Stimulated activated CD4-positive, alpha-beta T cell treated with anti-CD3 and anti-CD28 coated beads, Interleukin-12 subunit alpha, Interleukin-12 subunit beta, amount 100 ng/mL, for 4 hours (primary cell): ENCODE measurements at places on chromosomes 3 and 15.

- DNase-seq: no peak
These were observed 680.6 kb downstream of the EPHA3 start for GRCh38 chr3:89787979-89788378.

DNA sequence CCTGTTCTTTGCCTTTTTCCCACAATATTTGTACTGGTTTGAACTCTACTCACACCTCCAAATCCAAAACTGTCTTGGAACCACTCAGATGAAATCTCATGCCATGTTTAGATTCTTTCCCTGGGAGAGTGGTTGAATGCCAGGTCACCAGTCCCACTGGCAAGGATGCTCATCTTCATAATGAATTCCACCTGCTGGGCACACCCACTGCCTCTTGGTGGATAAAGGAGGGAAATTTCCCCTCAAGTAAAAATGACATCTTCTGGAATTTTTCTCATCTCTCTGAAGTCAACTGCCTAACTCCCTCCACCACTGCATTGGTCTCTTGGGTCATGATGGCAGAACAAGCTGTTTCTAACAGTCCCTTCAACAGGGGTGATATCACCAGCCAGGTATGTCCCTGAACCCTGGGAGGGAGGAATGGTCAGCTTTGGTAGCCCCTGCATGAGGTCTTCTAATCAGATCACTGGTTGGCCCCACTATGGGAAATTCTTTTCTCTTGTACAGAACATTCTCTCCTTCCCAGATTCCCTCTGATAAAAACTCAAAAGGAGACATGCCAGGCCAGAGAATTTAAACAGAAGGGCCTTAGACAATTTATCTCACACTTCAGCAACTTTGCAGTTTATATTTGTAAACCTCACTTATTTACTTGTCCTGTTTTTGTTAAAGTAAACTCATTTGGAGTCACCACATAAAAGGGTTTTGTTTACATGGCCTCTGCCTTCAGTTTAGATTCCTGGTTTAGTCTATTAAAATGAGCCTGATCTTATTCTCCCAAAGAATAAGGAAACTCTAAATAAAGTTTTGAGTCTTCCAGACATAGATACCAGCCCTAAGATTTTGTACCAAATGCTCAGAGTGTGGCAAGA, 143.4 kb downstream of the WNT5A start:
- DNase-seq: no peak

DNA sequence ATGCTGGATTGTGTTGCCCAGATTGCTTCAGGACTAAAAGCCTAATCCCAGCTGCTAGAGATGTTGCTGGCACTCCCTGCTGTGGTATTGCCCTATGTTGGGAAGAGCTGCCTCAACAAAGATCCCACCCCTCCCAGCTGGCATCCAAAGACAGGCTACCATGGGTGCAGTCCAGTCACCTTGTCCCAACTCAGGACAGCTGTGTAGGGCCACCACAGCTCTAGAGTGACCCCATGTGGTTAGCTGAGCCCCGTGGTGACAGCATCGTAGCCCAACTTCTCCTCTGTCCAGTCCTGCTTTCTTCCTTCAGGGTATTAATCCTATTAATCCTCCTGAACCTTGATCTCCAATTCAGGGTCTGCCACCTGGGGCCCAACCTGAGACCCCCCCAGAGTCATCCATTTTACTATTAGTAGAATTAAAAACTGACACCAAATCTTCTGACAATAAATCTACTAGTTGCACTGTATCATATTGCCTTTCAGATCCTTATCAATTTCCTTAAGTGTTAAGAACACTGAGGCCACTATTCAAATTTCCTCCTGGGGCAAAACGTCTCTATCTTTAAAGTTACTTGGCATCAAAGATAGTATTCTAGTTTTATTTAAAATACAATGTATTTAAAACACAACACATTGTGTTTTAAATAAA, 83.5 kb downstream of the AQP9 start:
- DNase-seq: no peak

GRCh38 chr15:95887666-95888390, 442.7 kb upstream of the NR2F2 start:
- DNase-seq: no peak

DNA sequence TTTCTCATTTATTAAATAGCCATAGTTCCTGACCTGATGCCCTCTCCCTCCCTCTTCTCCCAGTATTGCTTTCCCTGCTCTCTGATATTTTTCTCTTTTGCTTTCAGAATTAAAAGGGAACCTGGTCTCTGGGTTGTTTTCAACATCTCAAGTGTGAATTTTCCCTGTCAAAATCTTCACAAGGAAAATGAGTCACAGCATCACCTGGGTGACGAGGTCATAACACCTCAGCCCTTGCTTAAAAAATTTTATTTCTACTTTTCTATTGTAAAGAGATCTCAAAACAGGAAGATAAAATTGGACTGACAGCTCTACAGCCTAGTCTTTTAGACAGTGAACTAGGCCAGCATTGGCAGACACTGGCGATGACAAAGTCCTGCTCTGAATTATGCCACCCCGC, 40.1 kb downstream of the GAP43 start:
- DNase-seq: no peak

DNA sequence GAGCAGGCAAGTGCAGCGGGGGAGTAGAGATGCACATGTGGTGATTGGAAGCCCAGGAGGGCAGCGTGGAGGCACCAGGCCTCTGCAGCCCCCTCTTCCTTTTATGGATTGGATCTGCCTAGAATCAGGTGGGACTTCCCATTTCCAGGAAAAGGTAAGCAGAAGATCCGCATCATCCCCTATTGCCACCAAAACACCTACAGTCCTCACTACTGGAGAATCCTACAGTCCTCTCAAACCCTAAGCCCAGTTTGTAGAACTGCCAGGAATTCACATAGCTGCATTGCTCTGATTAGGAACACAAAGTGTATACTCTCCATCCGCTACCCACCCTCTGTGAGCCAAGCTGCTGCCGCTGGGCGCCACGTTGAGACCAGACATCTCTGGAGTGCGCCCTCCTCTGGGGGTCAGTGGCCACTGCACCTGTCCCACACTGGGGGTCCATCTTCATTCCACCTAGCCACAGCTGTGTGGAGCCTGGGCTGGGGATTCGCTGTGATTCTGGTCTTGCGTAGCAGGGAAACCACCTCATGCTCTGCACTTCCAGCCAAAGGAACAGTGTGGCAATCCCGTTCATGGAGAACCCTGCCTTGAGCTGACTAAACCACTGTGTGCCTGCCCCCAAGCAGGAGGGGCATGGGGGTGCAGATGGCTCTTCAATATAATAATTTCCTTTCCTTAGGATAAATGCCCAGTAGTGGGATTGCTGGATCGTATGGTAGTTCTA, 88.9 kb upstream of the PTX3 start:
- no peak for DNase-seq
